Right renal cortex interstitium (tissue), 3 donors: ENCODE measurements at places on chromosomes 4 and X. TPM values are rescaled to one million over a fixed set of nuclear protein-coding genes. Genes with fewer than 3 reads are reported as not detected.

- no peak for DNase-seq
Observed at GRCh38 chr4:17058916-17059741, 160.7 kb upstream of the LDB2 start.

DNA sequence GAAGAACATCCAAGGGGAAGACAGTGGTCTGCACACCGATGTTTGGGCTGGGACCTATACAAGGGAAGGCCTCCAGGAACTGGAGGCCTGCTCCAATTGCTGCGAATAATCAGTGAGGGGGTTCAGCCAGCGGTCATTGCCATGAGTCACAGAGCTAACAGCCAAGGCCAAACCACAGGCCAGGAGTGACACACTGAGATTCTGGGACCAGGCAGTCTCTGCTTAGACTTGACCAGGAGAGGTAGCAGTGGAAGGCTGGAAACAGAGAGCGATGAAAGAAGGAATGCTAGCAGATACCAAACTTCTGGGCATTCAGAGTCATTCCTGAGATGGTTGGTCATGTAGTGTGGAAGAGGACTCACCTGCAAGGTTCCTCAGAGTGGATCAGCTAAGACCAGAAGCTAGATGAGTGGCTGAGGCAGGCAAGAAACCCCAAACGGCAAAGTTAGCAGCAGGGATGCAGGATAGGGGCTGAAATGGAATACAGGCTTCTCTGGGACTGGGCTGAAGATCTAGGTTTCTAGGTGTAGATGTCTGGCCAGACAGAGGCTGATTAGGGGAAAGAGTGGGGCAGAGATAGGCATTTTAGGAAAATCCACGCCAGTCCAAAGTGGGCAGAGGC is 54.7 kb downstream of the CNGA2 start:
- DNase-seq: no peak

DNA sequence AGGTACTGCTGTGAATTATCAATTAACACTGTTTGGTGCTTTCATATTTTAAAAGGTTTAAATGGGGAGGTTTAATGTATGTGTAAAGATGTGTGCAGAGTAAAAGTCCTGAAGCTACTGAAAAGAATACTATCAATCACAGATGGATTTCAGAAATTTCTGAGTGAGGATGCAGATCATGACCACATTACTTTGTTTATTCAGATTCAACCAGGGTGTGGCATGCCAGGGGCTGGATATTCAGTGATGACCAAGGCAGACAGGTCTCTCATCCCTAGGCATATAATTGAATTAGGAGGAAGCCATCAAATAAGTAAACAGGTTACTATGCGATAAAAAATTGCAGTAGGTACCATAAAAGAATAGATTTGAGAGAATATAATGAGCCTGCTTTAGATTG is 28.0 kb upstream of the ANKRD50 start:
- no peak for DNase-seq

GRCh38 chr4:162350331-162350730 is 186.5 kb upstream of the FSTL5 start:
- no peak for DNase-seq

DNA sequence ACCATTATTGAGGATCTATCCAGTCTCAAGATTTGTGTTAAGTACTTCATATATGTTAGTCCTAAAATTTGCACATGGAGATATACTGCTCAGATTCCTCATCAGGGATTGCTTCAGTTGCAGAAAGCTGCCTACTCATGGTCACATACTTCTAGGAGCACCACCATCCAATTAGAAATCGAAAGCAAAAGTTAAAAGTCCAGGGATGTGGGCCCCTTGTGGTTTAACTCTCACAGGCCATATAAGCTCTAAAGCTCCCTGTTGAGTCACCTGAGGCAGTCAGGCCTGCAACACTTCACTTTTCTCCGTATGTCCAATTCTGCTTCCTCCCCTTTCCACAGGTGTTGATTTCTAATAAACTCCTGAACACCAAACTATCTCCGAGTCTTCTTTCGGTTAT is 84.2 kb downstream of the CNOT6L start:
- no peak for DNase-seq

DNA sequence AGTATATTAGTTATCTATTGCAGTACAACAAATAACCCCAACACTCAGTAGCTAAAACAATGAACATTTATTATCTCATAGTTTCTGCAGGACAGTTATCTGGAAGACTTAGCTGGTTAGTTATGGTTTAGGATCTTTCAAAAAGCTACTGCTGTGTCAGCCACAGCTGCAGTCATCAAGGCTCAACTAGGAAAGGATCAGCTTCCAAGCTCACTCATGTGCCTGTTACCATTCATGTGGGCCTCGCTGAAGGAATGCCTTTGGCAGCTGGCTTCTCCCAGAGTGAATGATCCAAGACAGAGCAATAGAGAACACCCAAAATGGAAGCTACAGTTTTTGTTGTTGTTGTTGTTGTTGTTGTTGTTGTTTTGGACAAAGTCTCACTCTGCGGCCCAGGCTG is 13.5 kb upstream of the PRSS48 start:
- no peak for DNase-seq

DNA sequence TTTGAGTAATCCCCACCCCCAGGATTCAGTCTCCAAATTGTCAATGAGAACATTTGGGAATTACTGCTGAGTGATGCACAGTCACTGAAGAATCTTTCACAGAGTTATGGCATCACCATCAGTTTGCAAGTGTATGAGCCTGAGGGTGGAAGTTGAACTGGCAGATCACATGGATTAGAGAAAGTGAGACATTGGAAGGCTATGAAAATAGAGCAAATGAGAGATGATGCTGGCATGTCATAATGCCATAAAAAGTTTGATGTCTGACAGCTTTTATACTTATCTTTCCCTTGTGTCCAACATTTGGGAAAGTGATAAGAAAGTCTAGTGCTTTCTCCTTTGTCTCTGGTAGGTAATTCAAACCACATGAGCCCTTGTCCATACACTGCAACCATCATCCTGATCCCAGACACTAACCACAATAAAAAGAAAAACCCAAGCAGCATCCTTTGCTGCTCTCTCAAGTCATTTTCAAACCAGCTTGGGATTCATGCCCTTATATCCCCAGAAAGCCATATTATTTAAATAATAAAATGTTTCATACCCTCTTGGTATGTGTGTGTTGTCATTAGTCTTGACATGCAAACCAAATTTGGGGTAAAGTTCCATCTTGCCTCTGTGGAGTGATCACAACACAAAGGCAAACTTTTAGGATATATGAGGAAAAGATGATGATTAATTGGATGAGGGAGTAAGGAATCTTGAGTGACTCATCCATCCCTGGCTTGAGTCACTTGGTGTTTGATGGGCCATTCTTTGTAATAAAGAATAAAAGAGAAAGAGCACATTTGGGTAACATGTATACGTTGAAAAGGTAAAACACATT is 438.9 kb downstream of the GRXCR1 start:
- DNase-seq: no peak

DNA sequence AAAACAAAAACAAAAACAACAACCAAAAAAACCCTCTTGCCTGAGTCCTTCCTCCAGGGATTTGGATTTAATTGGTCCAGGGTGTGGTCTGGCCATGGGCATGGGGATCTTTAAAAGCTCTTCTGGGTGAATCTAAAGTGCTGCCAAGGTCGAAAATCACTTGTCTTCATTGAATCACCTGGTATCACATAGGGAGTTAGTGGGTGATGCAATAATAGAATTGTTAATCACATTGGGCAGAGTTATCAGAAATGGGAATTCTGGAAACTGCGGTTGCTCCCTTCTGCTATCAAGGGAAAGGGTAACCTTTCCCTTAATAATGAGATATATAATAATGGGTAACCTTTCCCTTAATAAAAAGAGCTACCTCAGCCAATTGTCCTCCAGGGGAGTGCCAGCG is 267.9 kb upstream of the KLF3 start:
- no peak for DNase-seq

- DNase-seq: no peak
Observed at GRCh38 chrX:150224676-150225075, 138.4 kb upstream of the MAMLD1 start.

- DNase-seq: no peak
Observed at GRCh38 chrX:129830494-129830893, 13.2 kb downstream of the ZDHHC9 start.

DNA sequence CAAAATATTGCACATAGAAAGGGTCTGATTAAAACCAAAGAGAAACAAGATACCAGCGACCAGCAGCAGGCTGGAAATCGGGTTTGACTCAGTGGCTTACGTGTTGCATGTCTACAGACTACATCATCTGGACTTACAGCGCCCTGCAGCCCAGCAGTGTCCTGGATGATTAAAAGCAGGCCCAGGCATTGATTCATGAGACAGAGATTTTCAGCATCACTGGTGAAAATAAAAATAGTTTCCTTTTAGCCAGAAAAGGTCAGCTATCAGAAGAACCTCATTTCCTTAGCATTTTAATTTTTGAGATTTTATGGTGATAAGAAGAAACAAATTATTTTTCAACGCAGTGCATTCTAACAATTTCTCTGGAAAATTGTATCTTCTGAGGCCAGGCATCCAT is 190.6 kb downstream of the PTTG2 start:
- no peak for DNase-seq

GRCh38 chrX:110213183-110213582 is 104.7 kb downstream of the AMMECR1 start:
- DNase-seq: no peak

DNA sequence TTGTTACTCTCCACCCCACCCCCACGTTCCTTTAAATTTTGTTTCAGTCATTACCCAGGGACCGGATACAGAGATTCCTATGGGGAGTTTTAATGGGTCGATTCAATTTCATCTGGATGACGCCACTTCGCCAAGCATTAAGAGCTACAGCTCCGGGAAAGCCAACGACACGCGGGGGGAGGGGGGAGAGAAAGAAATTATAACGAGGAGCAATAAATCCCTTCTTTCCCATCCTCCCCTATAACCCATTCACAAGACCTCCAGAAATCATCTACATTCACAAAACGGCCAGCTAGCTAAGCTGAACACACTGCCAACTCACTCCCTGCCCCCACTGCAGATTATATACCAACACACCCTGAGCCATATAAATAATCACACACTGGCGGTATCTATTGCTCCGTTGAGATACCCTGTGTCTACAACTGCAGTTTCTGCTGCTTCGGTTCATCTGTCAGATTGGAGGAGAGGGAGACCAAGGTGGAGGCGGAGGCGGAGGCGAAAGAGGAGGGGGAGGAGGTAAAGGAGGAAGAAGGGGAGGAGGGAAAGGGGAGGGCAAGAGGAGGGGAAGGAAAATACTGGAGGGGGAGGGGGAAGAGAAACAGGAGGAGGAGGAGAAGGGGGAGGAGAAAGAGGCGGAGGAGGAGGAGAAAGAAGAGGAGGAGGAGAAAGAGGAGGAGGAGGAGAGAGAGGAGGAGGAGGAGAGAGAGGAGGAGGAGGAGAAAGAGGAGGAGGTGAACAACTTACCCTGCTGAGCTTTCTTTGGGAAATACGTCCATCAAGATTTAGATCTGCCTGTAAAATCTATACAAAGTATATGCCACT is 113.9 kb upstream of the VAMP7 start:
- peak; percentile 57 for DNase-seq

DNA sequence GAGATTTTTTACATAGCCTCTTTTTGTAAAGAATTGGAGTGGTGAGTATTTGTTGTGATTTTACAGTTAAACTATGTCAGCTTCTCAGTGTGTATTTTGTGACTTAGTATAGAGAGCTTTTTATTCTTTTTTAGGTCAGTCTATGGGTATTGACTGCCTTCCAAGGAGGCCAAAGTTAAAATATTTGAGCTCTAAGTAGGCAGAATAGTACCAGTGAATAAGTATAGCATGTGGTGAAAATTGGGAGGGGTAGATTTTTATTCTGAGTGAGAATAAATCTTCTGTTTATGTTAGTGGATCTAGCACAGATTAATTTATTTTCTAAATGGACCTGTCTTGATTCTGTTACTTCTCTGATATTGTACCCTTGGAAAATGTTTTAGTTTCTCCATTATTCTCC is 37.5 kb downstream of the HERC3 start:
- DNase-seq: no peak

- no peak for DNase-seq
Observed at GRCh38 chr4:185744488-185744862, 67.5 kb downstream of the SORBS2 start.

DNA sequence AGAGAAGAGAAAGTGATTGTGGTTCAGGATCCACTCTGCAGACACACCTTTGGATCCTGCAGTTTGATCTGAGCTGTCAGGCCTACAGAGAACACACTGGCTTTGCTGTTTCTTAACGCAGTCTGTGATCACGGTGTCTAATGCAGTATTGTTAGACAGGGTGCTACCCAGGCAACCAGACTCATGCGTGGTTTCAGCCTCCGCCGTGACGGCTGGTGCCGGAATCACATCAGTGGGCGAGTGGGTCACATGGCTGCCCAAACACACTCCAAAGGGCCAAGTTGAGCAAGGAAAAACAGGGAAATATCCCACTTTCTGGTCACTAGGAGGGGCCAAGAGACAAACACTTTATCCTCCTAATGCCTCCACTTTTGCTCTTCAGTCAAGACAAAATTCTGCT is 27.5 kb downstream of the CCDC149 start:
- DNase-seq: no peak

DNA sequence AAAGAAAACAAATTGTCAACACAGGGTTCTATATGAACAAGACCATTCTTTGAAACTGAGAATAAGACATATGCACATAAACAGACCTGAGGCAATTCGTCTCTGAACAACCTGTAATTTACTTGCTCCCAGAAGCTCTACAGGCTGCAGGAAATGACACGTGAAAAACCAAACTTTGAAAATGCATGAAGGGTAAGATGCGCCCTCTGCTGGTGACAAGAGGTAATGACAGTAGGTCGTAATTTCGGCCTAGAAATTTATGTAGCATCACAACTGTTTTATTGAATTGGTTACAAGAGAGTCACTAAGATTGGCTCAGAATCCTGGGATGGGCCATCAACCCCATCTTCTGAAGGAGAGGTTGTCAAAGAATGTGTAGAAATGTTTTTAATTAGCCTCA is 276.5 kb downstream of the PPP4R3C start:
- no peak for DNase-seq

GRCh38 chrX:68511255-68511654 is 12.4 kb downstream of the YIPF6 start:
- DNase-seq: no peak

DNA sequence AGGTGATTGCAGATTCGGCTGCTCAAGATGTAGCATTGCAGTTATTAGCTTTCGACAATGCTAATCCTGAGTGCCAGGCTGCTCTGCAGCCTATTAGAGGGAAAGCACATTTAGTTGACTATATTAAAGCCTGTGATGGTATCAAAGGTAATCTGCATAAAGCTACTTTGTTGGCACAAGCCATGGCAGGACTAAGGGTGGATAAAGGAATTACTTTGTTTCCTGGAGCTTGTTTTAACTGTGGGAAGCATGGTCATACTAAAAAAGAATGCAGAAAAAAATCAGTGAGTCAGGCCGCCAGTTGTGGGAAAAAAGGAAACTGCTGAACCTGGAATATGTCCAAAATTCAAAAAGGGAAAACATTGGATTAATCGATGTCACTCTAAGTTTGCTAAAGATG is 154.9 kb upstream of the TECRL start:
- no peak for DNase-seq

- no peak for DNase-seq
Observed at GRCh38 chrX:136386826-136387225, 86.1 kb downstream of the ADGRG4 start.

SLC49A3 gene
- polyA plus RNA-seq: 2.8 TPM

NDST3 gene
- 3.4 TPM for polyA plus RNA-seq

GPR143 gene
- polyA plus RNA-seq: 14.2 TPM

EDA gene
- polyA plus RNA-seq: 6.1 TPM

GRIA2 gene
- polyA plus RNA-seq: 1.7 TPM

NUDT9 gene
- 78.8 TPM for polyA plus RNA-seq

ELF2 gene
- 67.7 TPM for polyA plus RNA-seq

BEND4 gene
- polyA plus RNA-seq: 1.5 TPM

GPM6B gene
- polyA plus RNA-seq: 24.5 TPM

KLB gene
- 0.19 TPM for polyA plus RNA-seq

ENPP6 gene
- polyA plus RNA-seq: 7.8 TPM

TKTL2 gene
- polyA plus RNA-seq: not detected

SULT1E1 gene
- 410 TPM for polyA plus RNA-seq

NCBP2L gene
- 0.07 TPM for polyA plus RNA-seq

FRMD7 gene
- 1.7 TPM for polyA plus RNA-seq

ADGRL3 gene
- 24.5 TPM for polyA plus RNA-seq
